ENCODE measurements at places on chromosomes 4 and X.

- DNase-seq: no peak
Observed at GRCh38 chr4:169622566-169622965, 2.2 kb downstream of the CLCN3 start.

- DNase-seq: no peak
Observed at GRCh38 chr4:41524425-41524824, 13.5 kb upstream of the LIMCH1 start.

GRCh38 chr4:5894266-5894665 is 1.4 kb upstream of the CRMP1 start:
- no peak for DNase-seq

- no peak for DNase-seq
Observed at GRCh38 chr4:85696661-85697060, 221.7 kb downstream of the ARHGAP24 start.

GRCh38 chr4:101191302-101192098 is 155.8 kb downstream of the PPP3CA start:
- DNase-seq: no peak

DNA sequence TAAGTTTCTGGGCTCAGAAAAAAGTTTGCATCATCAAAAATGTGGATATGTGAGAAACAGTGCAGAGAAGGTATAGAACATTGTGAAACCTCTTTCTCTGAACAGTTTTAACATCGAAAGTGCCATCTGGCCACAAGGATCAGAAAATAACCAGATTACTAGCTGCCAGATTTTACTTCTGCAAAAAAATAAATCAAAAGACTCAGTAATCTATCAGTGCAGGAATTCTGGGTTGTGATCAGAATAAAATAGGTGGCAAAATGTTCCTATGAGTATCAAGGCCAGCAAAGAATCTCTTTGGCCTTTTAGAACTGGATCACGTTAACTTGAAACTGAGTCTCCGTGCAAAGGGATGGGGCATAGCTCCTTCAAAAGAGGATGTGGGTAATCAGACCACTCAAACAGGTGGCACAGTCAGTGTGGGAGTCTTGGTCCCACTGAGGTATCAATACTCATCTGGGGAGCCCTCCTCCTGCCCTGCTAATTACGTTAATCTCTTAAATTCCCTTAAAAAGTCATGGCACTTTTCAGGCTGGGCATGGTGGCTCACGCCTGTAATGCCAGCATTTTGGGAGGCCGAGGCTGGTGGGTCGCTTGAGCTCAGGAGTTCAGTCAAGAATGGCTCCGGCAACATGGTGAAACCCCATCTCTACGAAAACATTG is 26.7 kb upstream of the RBM47 start:
- DNase-seq: no peak

DNA sequence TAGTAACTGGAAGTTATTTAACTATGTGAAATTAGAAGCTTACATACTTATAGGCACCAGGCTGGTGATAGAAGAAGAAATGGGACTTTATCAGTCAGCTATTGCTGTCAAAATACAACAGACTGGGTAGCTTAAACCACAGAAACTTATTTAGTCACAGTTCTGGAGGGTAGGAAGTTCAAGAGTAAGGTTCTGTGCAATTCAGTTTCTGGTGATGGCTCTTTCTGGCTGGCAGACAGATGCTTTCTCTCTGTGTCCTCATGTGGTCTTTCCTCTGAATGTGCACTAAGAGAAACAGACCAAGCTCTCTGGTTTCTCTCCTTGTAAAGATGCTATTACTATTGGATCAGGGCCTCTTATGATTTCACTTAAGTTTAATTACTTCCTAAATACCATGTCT is 92.1 kb upstream of the ANKRD50 start:
- DNase-seq: no peak

DNA sequence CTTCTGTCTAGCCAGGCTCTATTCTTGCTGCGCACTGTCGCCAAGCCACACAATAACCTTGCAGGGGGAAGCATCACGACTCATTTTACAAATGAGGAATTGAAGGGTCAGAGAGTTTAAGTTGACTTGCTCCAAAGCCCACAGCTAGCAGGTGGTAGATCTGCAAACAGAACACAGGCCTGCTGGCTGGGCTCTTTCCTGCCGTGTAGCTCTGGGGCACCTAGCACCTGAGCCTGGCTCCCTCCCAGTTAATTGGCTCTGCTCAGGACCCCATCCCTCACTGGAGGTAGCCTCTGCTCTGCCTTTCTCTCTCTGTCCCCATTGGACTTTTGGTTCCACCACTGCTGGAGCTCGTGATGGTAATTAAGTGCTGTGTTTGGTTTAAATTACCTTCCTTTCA is 98.5 kb downstream of the NSUN7 start:
- DNase-seq: no peak

DNA sequence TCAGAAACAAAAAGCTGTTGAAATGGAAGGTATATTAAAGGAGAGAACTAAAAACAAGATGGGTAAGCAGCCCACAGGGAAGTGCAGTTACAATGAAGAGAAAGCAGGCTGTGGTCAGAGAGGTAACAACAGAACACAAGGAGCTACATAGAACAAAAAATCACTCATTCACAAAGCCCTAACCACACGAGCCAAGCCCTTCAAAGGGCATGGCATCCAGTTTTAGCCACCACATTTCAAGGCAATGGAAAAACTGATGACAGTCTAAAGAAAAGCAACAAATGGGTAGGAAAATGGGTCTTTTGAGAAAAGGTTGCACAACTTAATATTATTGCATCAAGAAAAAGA is 37.5 kb downstream of the KDR start:
- DNase-seq: no peak

DNA sequence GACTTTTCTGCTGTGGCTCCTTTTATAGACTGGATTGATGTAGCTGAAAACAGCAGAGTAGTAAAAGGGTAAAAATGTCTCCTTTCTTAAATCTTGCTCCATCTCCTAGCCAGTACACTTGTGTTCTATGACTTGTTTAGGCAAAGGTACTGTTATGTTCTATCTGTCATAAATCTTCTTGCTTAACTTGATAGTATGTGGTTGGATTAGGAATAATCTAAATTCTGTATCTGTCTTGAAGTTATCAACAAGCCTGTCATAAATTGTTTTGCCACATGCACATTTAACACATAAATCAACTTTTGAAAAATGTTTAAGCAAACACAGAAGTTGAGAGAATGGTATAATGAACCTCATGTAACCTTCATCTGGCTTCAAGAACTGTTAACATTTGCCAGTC is 157.0 kb downstream of the FRAS1 start:
- DNase-seq: no peak

DNA sequence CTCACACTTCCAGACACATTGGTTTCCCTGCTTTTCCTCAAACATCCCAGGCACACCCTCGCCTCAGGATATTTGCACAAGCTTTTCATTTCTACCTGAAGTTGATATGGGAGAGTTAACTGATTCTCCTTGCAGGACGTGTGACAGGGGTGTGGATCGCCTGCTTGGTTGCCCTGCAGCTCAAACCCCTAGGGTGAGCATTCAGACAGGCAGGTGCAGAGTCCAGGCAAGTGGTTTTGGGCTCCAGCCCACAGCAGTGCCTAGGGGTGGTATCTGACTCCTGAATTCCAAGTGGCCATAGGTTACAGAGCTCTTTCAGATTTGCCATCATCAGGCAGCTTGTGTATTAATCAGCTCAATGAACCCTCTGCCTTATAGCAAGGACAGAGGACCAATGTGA is 1104.2 kb upstream of the IGFBP7 start:
- no peak for DNase-seq

DNA sequence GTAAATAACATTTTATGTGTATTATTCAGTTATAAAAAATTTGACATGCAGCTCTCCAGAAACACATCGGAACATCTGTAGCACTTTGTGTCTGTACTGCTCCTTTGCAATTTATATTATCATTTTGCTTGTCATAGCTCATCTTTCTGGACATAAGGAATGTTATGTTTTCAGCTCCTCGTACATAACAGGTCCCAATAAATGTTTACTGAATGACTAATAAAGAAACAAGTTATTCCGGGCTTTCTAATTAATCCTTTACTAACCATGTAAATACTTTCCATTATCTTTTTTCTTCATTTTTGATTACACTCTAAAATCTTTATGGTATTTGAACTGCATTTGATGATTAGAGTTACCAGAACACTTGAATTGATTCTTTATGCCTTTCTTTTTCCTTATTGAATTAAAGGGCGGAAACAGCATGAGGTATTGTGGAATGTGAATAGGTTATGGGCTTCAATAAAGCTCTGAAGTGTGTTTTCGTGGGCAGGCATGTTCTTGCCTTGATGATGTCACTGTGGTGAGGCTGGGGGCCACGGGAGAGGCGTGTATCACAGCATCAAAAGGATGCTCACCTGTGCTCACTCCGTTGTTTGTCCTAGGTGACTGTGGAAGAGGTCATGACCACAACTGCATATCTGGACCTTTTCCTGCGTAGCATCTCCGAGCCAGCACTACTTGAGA is 131.6 kb downstream of the GATB start:
- DNase-seq: no peak

DNA sequence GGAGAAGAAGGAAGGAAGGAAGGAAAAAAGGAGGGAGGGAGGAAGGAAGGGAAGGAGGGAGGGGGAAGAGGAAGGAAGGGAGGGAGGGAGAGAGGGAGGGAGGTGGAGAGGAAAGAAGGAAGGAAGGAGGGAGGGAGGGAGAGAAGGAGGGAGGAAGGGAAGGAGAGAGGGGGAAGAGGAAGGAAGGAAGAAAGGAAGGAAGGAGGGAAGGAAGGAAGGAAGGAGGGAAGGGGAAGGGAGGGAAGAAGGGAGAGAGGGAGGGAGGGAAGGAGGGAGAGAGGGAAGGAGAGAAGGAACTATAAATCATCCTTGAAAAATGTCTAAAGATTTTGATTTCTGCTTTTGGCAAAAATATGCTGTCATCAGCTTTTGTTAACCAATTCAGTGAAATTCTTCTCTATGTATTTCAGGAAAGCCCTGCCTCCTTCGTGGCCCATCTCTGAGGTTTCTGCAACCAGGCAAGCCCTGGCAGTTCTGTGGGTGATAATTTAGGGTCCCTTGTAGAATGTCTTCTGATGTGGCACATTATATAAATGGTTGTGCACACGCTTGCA is 7.1 kb upstream of the HOPX start:
- DNase-seq: no peak

DNA sequence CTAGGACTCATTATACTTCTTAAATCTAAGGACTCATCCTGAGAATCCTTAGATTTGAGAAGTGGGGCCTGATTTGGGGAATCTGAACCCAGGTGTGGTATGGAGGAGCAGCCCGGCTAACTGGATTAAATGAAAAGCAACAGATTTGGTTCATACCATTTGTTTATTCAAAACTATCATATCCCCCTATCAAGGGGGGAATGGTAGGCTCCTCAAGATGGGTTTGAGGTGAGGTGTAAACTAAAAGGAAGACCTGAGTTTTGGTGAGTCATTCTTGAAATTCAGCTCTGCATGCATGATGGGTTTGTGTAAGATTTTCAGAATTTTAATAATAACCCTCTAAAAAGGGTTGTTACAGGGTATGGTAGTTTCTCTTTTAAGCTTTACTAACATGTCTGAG is 53.4 kb downstream of the CASP6 start:
- DNase-seq: no peak

- no peak for DNase-seq
Observed at GRCh38 chr4:112127048-112127637, 18.1 kb upstream of the FAM241A start.

GRCh38 chr4:160353548-160353947 is 1250.7 kb downstream of the RAPGEF2 start:
- DNase-seq: no peak

DNA sequence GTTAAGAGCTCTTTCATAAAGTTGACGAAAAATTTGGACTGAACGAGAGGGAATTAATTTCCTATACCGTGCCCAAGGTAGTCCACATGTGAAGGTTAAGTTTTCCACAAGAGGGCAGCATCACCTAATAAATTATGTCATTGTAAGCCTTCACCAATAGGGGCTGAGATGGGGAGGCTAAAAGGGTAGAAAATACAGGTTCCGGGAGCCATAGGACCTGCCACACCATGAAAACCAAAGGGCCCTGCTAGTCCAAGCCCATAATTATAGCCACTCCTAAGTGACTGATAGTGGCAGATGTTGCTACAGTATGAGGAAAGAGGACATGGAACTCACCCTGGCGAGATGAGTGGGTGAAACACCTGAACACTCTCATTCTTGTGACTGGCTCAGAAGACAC is 122.2 kb downstream of the SHROOM4 start:
- no peak for DNase-seq

DNA sequence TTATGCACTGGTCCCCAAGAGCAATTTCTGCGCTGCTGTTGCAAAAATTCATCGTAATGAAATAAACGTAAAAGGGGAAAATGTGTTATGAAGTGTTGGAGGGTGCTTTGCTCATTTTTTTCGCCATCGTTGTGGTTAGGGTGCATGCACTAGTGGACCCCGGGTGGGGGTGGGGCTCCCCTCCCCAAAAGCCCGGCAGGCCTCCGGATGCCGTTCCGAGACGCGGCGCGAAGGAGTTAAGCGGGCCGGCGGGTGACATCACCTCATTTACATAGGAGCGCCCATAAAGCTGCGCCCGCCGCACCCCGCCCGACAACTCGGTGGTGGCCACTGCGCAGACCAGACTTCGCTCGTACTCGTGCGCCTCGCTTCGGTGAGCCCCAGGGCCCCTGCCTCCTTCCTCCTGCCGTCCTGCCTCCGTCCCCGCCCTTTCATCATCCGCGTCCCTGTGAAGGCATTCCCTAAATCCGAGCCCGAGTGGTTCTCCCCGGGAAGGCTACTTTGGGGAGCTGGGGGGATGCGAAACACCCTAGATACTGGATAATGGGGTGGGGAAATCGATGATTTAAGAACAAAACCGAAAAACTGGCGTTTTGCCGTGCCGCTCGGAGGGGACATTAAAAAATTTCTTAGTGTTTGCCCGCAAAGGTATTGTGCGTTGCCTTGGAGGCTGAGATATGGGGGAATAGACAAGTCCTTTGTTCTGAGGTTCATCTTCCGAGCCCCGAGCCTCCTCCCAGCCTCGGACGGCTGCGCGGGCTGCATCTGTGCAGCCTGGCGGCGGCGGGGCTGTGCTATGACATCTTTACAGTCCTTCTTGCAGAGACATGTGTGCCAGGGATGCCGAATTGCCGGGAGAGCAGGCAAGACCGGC is at the start of gene TMSB4X:
TSS of gene TMSB4X (plus strand) at position 315 of the 874 bp plus-strand sequence.
- peak; percentile 62 for DNase-seq

GRCh38 chr4:73068491-73069337 is 802 bp downstream of the COX18 start:
- no peak for DNase-seq

DNA sequence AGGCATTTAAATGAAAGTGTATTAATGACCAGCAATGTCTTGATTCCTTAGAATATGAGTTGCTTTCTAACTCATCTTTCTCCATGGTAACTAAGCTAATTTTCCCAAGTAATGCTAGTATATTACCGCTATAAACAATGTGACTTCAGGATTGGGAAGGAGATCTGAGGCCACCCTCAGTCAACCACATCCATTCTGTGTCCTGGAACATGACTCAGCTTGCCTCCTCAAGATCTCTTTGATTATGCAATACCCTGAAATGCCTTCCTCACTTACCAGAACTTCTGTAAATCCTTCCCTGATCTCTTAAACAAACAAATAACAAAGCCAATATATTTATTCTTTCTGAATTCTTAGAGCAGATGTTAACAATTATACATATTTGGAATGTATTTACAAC is 1495.5 kb downstream of the PCDH18 start:
- no peak for DNase-seq
